WERI-Rb-1 (cell line): ENCODE measurements at places on chromosomes 1 and 21.

DNA sequence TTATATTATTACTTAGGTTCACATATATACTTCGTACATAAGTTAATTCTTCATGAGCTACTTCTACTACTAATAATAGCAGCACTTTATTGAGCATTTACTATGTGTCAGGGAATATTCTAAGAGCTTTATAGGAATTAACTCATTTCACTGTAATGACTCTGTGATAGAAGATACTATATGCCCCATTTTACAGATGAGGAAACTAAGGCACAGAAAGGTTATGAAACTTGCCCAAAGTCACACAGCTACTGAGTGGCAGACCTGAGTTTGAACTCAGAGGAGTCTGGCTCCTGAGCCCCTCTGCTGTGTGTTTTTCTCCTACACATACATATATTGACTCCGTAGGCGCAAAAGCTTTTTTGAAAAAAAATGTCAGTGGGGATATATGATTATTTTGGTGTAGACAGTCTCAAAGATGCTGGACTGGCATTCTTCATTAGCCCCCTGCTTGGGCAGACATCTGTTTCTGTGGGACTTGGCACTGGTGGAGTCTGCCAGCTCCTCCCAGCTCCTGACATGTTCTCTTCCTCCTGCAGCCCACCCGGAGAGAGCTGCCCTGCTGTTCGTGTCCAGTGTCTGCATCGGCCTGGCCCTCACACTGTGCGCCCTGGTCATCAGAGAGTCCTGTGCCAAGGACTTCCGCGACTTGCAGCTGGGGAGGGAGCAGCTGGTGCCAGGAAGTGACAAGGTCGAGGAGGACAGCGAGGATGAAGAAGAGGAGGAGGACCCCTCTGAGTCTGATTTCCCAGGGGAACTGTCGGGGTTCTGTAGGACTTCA lies 70.9 kb downstream of the TCP10L start:
- DNase-seq, result no peak

DNA sequence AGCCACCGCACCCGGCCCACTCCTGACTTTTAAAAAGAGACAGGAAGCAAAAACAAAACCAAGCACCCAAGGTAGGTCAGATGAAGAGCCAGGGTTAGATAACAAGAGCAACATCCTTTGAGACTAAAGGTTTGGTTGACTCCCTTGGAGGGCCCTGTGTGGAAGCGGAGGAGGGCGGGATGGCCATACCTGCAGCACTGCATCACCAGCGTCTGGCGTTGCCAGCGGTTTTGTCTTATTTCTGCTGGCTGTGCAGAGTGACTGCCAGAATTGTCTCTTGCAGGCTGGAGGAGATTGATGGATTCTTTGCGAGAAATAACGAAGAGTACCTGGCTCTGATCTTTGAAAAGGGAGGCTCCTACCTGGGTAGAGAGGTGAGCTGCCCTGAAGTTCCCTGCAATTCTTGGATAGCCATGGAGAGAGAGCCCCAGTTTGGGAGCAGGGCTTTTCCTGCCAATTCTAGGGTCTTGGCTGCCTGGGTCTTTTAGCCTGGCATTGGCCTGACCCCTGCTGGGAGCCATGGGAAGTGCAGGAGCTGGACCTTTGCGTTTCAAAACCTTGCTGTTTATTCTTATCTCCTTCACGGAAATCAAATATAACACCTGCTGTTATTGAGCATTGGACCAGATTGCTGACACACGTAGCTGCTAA lies 24.0 kb downstream of the QSOX1 start:
- DNase-seq, result peak; percentile 70

DNA sequence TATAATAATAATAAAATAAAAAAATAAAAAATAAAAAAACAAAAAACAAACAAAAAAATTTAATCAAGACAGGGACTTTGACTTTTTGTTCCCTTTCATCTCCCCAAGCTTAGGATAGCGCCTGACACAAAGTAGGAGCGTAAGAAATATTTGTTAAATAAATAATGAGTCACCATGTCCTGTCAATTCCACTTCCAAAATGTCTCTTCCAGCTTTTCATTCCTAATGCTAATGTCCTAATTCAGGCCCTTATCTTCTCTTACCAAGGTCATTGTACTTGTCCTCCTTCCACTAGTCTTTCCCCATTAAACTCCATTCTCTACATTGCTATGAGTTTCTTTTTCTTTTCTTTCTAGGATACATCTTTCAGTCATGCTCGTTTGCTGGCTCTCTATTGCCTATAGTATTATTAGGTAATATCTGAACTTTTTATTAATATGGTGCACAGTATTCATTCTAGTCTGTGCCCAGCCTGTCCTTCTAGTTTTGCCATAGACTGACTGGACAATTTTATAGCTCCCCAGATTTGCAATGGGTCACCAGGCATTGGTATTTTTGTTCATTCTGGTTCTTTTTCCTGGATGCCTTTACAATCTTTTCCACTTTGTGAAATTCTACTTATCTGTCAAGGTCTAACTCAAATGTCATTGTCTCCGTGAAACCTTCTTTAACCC lies 11.4 kb downstream of the NEXN start:
- no peak for DNase-seq

GRCh38 chr1:87155170-87155569 lies 173.5 kb upstream of the LMO4 start:
- DNase-seq, result no peak

- no peak for DNase-seq
Measured at GRCh38 chr21:39681845-39682244, 63.1 kb upstream of the IGSF5 start.

DNA sequence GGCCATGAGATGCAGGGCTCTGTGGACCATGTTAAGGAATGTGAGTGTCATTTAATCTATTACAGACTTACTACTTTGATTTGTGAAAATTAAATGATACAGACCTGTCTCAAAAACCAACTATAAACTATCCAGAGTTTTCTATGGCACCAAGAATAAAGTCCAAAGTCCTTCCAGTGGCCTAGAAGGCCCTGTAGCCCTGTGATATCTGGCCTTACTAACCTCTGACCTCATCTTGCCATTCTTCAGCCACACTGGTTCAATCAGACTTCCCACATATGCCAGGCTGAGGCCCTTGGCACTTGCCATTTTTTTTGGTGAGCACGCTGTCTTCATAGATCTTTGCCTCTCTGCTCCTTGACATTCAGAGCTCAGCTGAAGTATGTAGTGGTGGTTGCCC lies 7.7 kb downstream of the NTPCR start:
- DNase-seq, result no peak

DNA sequence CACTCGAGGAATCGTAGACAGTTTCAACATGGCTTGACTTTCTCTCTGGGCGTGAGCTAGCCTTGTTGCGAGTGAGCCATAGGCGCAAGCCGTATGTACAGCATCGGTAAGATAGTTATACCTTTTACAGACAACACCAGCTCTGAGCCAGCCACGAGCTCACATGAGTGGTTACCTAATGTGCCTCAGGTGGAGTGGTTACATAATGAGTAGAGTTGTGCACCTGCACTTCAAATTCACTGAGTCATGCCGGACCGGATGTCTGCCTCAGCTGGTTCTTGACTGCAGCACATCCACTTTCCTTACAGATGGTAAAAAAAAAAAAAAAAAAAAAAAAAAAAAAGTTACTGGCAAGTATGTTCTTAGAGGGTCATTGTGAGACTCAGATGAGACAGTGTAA lies 360.4 kb upstream of the NR5A2 start:
- no peak for DNase-seq

DNA sequence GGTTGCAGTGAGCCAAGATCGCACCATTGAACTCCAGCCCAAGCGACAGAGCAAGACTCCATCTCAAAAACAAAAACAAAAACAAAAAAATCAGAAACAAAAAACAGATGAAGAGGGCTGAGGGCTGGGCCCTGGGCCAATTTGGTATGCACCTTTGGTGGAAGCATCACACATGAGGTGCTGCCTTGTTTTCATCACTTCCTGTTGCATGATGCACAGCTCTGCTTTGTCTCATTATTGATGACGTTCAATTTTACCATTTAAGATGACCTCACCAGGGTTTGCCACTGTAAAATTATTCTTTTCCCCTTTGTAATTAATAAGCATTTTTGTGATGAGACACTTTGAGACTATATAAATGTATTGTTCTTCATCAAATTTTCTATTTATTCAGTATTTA lies 9.8 kb upstream of the IFNAR2 start:
- DNase-seq, result no peak
